ENCODE measurements at places on chromosomes 7 and 10.

DNA sequence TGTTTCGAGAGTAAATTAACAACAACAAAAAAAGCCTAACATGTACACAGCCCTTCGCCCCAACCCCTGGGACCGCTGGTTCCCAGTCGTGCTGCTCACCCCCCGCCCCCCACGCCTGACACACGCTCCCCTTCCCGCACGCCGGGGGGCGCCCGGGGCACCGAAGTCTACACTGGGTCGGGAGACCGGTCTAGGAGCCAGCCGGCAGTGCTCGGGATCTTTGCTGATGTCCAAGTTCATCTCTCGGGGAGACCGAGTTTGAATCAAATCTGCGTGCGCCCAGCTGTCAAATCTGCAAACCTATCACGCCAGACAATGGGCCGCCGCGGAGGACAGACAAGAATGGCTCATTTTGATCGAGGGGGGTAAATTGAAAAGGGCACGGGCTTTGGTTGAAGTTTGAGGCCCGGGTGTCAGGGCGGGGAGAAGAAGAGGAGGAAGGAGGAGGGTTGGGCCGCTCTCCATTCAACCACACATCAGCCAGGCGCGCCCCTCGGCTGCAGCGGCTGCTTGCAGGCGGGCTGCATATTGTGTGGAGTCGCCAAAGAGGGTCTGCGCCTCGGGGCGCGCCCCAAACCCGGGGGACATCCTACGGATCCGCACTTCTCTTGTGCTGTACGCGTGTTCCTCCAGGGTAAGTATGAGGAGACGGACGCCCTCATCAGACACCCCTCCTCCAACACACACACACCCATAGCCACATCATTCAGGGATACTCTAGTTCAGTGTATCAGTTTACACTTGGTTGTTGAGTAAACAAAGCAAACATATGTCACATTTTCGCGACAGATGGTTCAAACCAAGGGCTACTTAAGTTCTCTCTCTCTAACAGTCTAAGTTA, 1.3 kb upstream of the GFRA1 start:
- DNase-seq: no peak

- no peak for DNase-seq
Observed at GRCh38 chr10:84269773-84270172, 24.9 kb downstream of the RGR start.

GRCh38 chr7:15424468-15424867, 137.3 kb downstream of the AGMO start:
- DNase-seq: no peak

DNA sequence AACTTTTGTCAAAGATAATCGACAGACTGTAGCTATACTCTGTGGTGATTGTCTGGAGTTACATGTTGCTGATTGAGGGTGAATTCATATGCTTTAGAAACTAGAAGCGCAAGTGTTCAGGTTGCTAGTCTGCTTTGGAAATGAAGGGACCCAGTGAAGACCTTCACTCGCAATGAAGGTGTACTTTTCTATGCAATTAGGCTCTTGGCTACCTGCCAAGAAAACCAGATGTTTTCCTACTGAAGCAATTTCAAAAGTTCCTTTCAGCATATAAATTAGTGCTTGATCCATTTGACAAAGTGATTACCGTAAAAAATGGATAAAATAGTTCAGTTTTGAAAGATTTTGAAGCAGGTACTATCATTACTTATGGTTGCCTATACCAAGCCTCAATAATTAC, 10.0 kb upstream of the STK31 start:
- no peak for DNase-seq

- DNase-seq: no peak
Observed at GRCh38 chr10:97916586-97916985, 66.9 kb downstream of the GOLGA7B start.

- no peak for DNase-seq
Observed at GRCh38 chr10:49257626-49258349, 41.2 kb upstream of the C10orf71 start.

- no peak for DNase-seq
Observed at GRCh38 chr10:69651362-69651761, 21.3 kb downstream of the FAM241B start.

DNA sequence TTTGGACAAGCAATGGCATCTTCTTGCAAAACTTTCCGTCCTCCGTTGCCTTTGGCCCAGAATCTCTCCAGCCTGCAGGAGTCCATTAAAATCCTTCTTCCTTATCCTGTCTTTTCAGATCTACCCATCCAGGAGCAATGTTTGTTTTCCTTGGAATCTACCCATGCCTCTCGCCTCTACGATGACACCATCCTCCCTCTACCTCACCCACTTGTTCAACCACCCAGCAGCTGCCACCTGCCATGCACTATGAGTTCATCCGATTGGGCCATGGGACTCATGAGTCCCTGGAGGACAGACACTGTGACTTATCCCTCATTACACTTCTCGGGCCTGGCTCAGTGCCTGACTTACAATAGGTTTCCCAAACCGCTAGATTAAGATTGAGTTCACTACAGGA, 26.8 kb upstream of the MGMT start:
- DNase-seq: no peak

Measured in DND-41 (cell line).